ENCODE measurements at places on chromosomes 4 and X.

GRCh38 chrX:50723006-50723405 is 91.0 kb downstream of the SHROOM4 start:
- DNase-seq, result no peak

DNA sequence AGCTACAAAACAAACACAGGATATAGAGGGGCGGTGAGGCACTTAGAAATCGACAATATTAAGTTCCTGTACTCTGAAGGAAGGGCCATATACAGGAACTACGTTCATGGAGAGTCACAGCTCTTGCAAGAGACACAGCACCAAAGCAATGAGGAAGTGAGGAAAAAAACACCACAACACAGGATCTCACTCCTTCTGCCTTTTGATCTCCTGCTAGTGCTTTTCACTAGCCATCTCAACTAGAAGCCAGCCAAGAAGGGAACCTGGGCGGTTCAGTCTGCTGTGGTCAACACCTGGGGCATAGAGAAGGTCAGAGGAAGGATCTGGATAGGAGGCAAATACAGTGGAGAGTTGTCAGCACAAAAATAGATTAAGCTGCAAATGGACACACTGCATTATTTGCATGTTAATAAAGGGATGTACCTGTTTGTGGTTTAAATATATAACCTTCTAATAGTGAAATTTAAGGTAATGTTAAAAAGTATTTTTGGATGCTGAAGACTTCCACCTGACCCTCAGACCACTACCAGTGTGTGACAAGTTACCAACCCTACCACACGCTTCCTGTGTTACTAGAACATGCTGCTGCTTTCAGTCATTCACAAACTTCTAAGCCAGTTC is 104.6 kb downstream of the DTHD1 start:
- peak; percentile 8 for DNase-seq

GRCh38 chr4:159400558-159401225 is 297.8 kb downstream of the RAPGEF2 start:
- peak; percentile 45 for DNase-seq

GRCh38 chr4:7068279-7068842 is 497 bp upstream of the GRPEL1 start:
- no peak for DNase-seq

GRCh38 chr4:141567326-141567915 is 69.0 kb upstream of the IL15 start:
- no peak for DNase-seq

DNA sequence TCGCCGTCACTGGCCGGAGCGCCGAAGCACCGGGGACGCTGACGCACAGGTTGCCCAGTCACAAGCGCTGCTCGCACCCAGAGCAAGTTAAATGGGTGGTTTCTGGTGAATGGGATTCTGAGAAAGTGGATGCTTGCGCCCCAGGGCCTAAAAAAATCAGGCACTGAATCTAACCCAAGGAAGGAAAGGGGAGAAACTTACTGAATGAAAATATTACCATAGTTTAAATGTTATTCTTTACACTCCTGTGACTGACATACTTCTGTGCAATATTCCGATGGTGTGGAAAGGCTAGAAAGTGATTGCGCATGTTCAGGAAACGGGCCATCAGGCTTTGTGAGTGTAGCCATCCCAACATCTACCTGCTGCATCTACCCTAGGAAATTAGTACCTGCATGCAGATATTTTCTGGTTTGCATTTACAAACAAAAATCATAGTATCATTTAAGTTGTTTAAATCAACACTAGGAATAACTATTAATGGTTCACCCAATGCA is 838 bp upstream of the ABCG2 start:
- DNase-seq, result no peak

- DNase-seq, result peak; percentile 69
These were observed 14.7 kb upstream of the CT55 start for GRCh38 chrX:135185795-135186443.
